ENCODE measurements at places on chromosomes 13 and 19. TPM values are rescaled to one million over a fixed set of nuclear protein-coding genes. Genes with fewer than 3 reads are reported as not detected.

DNA sequence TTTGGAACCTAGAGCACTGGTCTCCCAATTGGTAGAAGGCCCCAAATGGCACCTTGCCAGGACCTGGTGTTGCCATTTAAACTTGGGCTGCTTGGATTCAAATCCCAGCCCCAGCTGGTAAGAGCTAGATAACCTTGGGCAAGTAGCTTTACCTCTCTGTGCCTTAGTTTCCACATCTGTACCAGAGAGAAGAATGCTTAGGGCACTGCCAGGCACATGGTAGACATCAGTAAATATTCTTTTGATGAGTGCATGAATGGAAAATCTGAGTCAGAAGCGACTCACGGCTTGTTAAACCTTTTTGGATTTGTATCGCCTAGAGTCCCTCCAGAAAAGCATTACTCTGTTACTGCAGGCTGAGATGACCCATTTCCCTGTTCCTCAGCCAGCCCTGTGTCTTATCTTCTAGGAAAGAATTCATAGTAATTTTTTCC lies 90.9 kb downstream of the SIPA1L3 start:
- no peak for DNase-seq

GRCh38 chr13:95920485-95920884 lies 132.7 kb downstream of the UGGT2 start:
- DNase-seq = no peak

The TMEM221 gene
- polyA plus RNA-seq = 0.43 TPM

The COMP gene
- polyA plus RNA-seq = 0.68 TPM

The SERPINE3 gene
- not detected for polyA plus RNA-seq

The PRR22 gene
- polyA plus RNA-seq = 9.7 TPM

DNA sequence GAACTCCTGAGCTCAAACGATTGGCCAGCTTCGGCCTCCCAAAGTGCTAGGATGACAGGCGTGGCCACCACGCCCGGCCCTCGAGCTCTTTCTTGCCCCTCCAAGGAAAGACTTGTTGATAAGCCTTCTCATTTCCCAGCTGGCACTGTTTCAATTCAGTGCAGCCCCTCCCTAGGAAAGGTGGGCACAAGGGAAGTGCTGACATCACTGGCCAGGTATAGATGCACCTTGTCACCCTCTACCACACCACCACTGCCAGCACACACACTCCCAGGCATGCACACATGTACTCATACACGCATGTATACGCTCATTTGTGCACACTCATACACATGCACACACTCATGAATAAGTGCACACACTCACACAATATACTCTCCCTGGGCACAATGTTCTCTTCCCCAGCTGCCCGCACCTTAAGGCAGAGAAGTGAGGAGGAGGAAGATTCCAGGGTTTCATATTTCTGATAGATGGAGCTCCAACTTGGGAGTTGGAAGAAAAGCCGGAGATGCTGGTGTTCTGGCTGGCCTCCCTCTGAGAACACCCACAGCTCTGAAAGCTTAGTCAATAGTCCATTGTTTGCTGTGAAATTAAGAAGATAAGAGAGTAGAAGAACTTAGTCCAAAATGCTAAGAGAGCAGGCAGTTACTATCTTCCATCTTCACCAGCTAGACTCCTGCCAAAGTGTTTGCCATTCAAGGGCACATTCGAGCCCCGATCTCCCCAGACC lies 196.7 kb downstream of the FOXO1 start:
- DNase-seq = no peak

DNA sequence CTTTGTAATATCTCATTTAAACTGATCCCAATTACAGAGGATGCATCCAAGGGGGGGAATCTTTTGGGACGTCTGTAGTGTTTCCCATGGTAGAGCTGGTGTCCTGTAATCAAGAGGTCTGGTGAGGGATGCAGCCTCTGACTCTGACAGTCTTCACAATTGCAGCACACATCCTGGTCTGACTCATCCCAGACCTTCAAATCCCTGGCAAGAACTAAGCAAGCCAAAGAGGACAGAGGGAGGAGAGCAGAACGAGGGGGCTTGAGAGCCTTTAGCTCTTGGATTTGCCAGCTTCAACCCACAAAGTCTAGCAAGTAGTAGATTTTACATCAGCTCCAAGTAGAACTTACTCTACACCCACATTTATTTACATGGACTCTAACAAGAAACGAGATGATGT lies 17.3 kb upstream of the FCGBP start:
- DNase-seq = peak; percentile 19

- no peak for DNase-seq
Observed at GRCh38 chr13:99938635-99939034, 32.9 kb downstream of the ZIC5 start.

The FAM32A gene
- polyA plus RNA-seq = 108 TPM

DNA sequence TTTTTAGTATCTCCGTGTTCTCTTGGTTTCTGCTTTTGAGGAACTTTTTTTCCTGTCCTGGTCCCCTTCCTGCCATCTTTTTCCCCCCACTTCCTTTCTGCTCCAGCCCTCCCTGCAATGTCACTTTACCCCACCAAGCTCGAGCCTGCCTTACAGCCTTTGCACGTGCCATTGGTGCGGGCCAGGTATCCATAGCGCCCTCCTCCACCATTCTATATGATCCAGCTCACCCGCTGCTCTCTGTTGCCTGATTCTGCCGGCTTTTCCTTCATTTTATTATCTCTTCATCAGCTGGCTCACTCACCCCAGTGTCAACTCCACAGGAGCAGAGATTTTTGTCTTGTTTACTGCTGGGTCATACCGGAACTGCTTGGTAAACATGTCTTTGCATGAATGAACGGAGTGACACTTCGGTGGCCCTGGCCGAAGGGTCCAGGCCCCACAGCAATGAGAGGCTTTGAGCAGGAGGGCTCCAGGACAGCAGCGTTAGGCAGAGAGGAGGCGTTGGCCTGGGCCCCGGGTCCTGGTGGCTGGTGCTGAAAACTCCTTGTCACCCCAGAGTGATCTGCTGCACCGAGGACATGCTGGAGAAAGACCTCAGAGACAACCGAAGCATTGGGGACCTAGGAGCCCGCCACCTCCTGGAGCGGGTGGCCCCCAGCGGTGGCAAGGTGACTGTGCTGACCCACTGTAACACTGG lies 1.2 kb downstream of the MRI1 start:
- DNase-seq = no peak

GRCh38 chr13:76685938-76686337 lies 200.3 kb downstream of the KCTD12 start:
- DNase-seq = no peak

GRCh38 chr13:77406644-77407440 lies 79.9 kb upstream of the MYCBP2 start:
- no peak for DNase-seq

The PSG1 gene
- polyA plus RNA-seq = not detected

DNA sequence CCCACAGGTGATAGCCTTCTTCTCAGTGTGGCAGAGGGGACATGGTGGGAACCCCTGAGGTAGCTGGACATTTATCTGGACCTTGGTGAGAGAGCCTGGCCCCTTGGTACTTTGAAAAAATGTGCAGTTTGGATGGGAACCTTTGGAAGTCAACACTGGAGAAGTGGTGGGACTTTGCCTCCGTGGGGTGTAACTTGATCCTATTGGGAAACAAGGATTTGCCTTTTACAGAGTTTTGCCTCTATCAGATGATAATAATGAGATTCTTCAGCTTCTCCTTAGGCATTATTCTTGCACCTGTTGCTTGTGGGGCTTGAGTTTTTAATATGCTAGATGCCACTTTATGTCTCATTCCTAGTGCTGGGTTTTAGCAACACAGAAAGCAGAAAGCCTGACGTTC lies 99.0 kb downstream of the ERCC5 start:
- DNase-seq = peak; percentile 46

GRCh38 chr13:40517486-40518480 lies 148.7 kb downstream of the FOXO1 start:
- no peak for DNase-seq

DNA sequence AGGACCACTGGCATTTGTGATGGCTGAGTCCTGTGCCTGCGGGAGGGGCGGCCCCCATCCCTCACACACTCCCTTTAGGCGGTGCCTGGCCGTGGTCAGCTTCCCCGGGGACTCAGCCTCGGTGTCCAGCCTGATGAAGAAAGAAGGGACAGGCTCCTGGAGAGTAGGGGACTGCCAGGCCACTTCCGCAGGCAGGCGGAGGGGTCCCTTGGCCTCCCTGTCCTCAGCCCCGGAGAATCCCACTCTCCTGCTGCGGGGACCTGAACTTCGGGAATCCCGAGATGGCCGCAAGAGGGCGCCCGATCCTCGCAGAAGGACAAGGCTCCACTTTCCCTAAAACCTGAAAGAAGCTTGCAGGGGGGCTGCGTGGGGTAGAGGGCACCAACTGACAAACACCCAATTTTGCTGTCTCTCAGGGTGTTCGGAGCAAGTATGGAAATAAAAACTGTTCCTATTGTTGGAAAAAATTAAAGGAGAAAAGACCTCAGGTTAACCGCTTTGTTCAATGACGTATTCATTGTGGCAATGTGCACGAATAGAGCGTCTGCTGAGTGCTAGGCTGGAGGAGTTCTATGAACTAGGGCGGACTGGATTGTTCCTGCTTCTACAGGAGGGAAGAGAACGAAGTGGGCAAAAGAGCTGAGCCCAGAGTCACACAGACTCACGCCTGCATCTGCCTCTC lies 297.3 kb downstream of the ZNF536 start:
- peak; percentile 27 for DNase-seq

The OR1I1 gene
- not detected for polyA plus RNA-seq

DNA sequence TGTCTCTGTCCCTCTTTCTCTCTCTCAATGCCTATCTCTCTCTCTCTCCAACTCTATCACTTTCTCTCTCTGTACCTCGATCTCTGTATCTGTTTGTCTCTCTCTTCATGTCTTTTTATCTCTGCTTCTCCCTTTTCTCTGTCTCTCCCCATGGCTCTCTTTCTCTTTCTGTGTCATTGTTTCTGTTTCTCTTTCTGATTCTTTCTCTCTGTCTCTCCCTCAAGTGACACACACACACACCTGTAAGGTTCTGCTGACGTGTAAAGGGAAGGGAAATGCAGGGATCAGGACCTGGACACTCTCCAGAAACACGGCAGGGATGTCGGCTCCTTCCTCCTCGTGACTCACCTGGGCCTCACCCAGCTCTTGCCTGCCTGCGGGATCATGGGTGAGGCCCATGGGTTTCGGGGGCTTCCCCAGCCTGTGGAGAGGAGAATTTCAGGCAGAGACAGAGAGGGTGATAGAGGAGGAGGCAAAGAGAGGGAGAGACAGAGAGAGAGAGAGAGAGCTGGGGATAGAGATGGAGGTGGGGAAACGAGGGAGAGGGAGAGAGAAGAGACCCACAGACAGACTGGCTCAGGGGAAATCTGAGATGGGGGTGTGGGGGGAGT lies 5.4 kb upstream of the PLAUR start:
- DNase-seq = peak; percentile 92

GRCh38 chr19:41219924-41220567 lies 1.0 kb downstream of the AXL start:
- no peak for DNase-seq

DNA sequence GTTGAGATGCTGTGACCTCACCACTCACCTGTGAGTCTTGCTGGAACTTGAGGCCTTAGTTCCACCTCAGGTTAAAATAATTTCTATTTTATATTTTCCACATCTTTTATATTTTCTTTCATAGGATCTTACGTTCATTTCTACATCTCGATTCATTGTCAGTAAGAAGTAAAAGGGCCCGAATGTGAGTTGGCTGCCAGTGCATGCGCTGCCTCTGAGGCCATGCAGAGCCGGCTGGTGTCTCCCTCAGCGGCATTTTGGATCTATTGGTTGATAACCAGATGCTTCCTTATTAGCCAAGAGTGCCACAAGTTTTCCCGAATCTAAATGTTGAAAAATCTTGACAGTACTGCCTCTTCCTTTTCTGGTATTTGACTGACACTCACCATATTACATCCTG lies 347.3 kb downstream of the TEX29 start:
- no peak for DNase-seq
